Colonic mucosa (tissue), 4 donors: ENCODE measurements at places on chromosomes 1 and 21.
A peak's percentile ranks its signal among the peaks of the same experiment; 100 is the strongest.

DNA sequence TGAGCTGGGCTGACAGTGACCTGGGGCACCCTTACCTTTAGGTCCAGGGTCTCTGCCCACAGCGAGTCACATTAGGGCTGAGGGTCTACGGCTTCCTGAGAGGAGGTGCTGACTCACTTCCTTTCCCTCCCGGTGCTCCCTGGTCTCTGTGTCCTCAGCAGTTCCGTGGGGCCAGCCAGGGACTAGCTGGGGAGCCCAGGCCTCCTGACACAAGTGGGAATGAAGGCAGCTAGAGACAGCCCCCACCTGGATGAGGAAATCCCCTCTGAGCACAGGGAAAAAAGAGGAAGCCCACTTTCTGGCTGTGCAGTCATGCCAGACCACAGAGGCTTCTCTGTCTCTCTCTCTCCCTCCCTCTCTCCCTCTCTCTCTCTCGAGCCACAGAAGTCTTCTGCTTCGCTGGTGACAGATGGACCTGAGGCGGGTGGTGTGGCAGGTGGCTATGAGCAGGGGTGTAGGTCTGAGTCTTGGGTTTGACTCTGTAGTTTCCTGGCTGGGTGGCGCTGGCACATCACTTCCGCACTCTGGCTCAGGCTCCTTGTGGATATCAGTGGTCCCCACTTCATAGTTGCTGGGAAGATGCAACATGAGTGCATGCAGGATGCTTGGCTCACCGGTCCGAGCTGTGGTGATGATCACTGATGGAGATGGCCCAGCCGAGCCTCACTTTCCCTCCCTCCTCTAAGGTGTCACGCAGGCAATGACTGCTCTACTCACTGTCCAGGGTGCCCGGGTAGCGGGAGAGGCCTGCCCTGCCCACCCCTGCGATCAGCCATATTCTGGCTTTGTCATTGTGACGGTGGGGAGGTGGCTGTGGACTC lies 3.5 kb downstream of the SLC66A1 start:
- no peak for DNase-seq
- no peak overlapping the region for H3K4me3 ChIP-seq
- no peak overlapping the region for H3K27ac ChIP-seq
- peaks cover 10% of the 10 kb centered on the region for H3K4me1 ChIP-seq
- H3K36me3 ChIP-seq: no peaks in the 10 kb centered on the region
- no peaks in the 10 kb centered on the region for H3K27me3 ChIP-seq

DNA sequence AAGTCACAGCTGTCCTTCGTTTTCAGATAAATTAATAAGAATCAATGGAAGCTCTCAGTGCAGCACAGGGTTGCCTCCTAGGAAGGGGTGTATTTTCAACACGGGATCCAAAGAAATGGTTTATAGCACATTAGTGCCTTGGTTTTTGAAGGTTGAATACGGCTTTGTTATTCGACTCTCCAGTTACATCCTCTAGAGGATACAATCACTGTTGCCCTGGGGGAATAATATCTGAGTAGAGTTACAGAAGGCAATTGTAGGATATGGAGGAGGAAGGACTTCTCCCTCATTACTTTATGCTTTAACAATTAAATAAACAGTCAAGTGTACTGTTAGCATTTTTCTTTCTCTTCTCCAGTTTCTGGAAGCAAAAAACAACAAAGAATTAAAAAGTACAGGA lies 14.3 kb upstream of the ZNF326 start:
- H3K27ac ChIP-seq: no peak overlapping the region
- no peak for DNase-seq
- H3K4me3 ChIP-seq: no peak overlapping the region
- no peaks in the 10 kb centered on the region for H3K27me3 ChIP-seq

DNA sequence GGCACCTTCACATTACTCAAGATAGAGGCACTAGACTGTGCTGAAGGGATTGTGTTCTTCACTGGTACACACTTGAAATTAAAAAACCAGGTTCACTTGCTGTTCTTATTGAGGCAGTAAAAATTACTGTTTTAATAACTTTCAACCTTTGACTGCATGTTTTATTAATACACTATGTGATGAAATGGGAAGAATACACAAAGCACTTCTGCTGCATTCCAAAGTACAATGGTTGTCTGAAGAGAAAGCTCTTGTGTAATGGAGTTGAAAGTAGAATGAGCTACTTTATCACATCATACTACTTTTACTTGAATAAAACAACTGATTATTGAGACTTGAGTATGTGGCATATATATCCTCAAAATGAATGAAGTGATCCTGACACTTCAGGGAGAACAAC lies 49.7 kb downstream of the LRRC8C start:
- H3K27ac ChIP-seq: no peak overlapping the region
- no peaks in the 10 kb centered on the region for H3K4me1 ChIP-seq
- H3K36me3 ChIP-seq: no peaks in the 10 kb centered on the region
- DNase-seq: no peak
- no peak overlapping the region for H3K4me3 ChIP-seq
- no peaks in the 10 kb centered on the region for H3K27me3 ChIP-seq

DNA sequence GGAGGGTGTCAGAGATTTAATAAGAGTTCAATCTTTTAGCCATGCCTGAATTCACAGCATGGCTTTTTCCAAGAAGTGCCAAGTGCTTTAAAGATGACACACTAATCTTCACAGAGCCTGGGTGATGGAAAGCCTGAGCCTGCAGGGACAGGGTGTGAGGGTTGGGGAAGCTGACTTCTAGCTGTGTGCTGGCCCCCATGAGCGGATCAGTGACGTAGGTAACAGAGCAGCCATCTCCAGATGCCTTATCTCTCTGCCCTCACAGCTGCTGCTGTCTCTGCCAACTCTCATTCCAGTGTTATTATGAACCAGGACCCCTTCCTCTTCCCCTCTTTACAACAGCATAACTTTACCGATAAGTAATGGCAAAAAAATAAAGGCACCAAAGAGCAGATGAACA lies 30.6 kb downstream of the FAM78B start:
- no peak overlapping the region for H3K4me3 ChIP-seq
- no peaks in the 10 kb centered on the region for H3K36me3 ChIP-seq
- no peaks in the 10 kb centered on the region for H3K27me3 ChIP-seq
- DNase-seq: no peak
- H3K4me1 ChIP-seq: no peaks in the 10 kb centered on the region

- H3K27ac ChIP-seq: no peak overlapping the region
- no peak overlapping the region for H3K4me3 ChIP-seq
- no peak for DNase-seq
- no peaks in the 10 kb centered on the region for H3K27me3 ChIP-seq
These were observed 10.8 kb downstream of the OSBPL9 start for GRCh38 chr1:51627672-51628071.

DNA sequence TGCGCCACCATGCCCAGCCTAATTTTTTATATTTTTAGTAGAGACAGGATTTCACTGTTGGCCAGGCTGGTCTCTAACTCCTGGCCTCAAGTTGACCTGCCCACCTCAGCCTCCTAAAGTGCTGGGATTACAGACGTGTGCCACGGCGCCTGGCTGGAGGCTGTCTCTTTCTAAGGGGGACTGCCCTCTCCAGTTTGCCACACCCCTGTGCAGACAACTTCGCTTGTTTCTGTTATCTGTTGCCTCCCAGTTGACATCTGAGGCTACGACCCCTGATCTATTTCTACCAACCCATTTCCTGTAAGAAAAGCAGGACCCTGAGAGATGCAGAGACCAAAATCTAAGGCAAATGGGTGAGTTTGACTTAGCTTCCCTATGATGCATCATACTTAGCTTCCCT lies 24.0 kb upstream of the VASH2 start:
- H3K27ac ChIP-seq: no peak overlapping the region
- no peaks in the 10 kb centered on the region for H3K27me3 ChIP-seq
- no peaks in the 10 kb centered on the region for H3K4me1 ChIP-seq
- DNase-seq: no peak
- H3K4me3 ChIP-seq: no peak overlapping the region
- H3K36me3 ChIP-seq: no peaks in the 10 kb centered on the region

DNA sequence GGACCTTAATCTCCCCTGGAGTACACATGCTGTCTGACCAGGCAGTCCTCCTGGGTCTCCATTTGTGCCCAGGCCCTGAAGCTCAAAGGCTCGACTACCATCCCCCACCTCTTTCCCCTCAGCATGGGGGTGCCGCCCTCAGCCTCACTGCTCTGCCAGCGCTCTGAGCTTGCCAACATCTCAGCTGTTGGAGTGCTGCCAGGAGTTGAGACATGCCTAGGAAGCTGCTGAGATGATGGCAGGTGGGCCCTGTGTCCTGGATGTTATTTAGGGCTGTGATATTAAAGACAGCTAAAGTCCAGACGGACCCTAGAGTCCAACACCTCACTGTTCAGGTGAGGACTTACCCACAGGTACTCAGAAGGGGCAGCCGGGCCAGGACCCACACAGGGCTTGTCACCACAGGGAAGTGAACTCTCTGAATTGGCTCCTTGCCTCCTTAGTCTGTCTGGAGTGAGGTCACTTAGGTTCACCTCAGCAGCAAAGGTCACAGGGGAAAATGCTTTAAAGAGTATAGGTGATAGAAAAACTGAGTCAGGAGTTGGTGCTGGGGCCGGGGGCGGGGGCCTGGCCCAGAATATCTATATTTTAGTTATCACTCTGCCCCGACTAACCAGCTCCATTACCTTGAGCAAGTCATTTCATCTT lies 19.7 kb upstream of the KCNC4 start:
- no peaks in the 10 kb centered on the region for H3K27me3 ChIP-seq
- DNase-seq: no peak
- H3K36me3 ChIP-seq: no peaks in the 10 kb centered on the region
- no peak overlapping the region for H3K4me3 ChIP-seq
- no peaks in the 10 kb centered on the region for H3K4me1 ChIP-seq

DNA sequence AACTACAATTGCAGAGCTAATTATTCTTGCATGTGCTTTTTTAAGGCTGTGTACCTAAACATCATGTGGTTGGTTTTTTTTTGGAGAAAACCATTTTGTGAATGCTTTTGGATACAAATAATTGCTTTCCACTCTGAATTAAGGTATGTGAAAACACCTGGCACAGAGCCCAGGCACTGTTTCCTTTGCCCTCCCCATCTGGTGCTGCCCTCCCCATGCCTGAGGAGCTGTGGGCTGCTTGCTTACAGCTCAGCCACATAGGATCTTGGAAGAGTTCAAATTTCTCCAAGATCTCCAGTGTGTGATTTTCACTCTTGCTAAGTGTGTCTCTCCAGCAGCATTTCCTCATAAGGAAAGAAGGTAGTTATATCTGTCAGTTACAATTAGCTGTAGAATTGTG lies 27.8 kb downstream of the DNM3 start:
- no peaks in the 10 kb centered on the region for H3K36me3 ChIP-seq
- no peaks in the 10 kb centered on the region for H3K4me1 ChIP-seq
- no peak overlapping the region for H3K27ac ChIP-seq
- no peak for DNase-seq
- no peak overlapping the region for H3K4me3 ChIP-seq
- H3K27me3 ChIP-seq: no peaks in the 10 kb centered on the region

- DNase-seq: no peak
- no peak overlapping the region for H3K27ac ChIP-seq
- no peaks in the 10 kb centered on the region for H3K4me1 ChIP-seq
- no peaks in the 10 kb centered on the region for H3K27me3 ChIP-seq
These were observed 235.2 kb downstream of the DISC1 start for GRCh38 chr1:231861541-231862481.

- DNase-seq: no peak
- H3K27me3 ChIP-seq: no peaks in the 10 kb centered on the region
These were observed 81.0 kb upstream of the KCNK2 start for GRCh38 chr1:215001419-215002021.

- H3K27ac ChIP-seq: no peak overlapping the region
- no peaks in the 10 kb centered on the region for H3K27me3 ChIP-seq
- no peaks in the 10 kb centered on the region for H3K4me1 ChIP-seq
- H3K4me3 ChIP-seq: no peak overlapping the region
- no peaks in the 10 kb centered on the region for H3K36me3 ChIP-seq
These were observed 9.9 kb upstream of the CCN1 start for GRCh38 chr1:85570446-85571180.

DNA sequence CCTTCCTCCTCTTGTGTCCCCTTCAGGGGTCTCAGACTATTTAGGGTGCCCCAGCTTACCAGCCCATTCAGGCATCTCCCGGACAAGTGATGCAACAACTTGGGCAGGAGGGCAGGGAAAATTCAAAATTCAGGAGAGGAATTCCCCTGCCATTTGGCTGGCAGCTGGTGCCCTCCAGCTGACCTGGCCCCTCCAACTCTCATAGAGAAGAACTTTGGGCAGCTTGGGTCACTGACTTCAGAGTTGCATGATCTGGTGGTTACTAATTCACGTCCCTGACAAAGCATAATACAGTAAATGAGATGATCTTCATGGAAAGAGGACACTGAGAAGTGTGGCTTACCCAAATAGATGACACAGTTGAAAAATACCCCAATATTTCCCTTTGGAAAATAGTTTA lies at the start of gene FCAMR:
Gene FCAMR, minus strand, starts transcription at position 15 of the 400 bp plus-strand sequence. CDS start 335 bp downstream, outside the sequence.
- H3K27ac ChIP-seq: peak within 1 kb of the TSS; percentile 82
- no peaks in the 10 kb centered on the region for H3K36me3 ChIP-seq
- no peak within 1 kb of the TSS for H3K4me3 ChIP-seq
- DNase-seq: no peak
- peaks cover 47% of the 10 kb centered on the region for H3K4me1 ChIP-seq

- no peak overlapping the region for H3K27ac ChIP-seq
- H3K27me3 ChIP-seq: no peaks in the 10 kb centered on the region
These were observed 6.2 kb upstream of the C1orf105 start for GRCh38 chr1:172414331-172414730.

- no peak overlapping the region for H3K4me3 ChIP-seq
- H3K4me1 ChIP-seq: no peaks in the 10 kb centered on the region
- H3K36me3 ChIP-seq: no peaks in the 10 kb centered on the region
- H3K27ac ChIP-seq: peak overlapping the region; percentile 58
- peak; percentile 31 for DNase-seq
These were observed 129.8 kb upstream of the SAMSN1 start for GRCh38 chr21:14675774-14676530.
